ENCODE measurements at places on chromosomes 16 and 17. TPM values are rescaled to one million over a fixed set of nuclear protein-coding genes. Genes with fewer than 3 reads are reported as not detected.

The HOXB1 gene
- not detected for total RNA-seq

DNA sequence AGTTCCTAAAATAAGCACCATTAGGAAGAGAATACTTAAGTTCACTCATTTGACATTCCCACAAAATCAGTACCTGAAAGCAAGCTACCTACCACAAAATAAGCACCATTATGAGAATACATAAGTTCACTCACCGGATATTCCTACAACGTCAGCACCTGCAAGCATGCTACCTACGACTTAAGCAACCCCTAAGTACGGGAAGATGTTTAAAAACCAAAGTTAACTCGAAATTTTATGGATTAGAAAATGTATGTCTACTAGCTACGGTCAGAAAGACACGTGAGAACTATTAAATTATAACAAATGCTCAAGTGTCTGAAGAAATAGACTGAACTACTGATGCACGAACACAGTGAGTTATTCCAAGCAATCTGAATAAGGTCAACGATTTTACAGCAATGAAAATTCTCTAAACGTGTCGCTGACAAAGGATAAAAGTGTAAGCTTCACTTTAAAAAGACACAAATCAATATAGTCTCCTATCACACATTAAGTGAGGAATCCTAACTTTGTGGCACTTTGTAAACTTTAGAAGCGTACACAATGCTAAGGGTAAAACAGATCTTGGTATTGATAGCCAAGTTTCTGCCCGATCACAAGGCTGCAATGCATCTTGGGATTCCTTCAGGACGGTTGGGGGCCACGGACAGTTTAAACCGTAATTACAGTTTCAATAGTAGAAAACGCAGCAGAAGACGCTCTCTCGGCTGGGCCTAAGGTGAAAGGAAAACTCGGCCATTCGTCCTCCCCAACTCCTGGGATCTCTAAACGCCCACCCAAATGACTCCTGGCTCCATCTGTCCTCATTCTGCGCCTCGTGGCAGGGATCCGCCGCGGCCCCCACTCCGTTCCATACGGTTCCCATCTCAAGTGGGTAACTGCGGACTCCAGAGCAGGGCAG lies 1.3 kb downstream of the GSPT1 start:
- H3K4me1 ChIP-seq: peaks cover 51% of the 10 kb centered on the region
- H3K27ac ChIP-seq: peak overlapping the region; percentile 92
- peak overlapping the region; percentile 95 for H3K4me3 ChIP-seq

- H3K27me3 ChIP-seq: no peaks in the 10 kb centered on the region
- no peak for DNase-seq
- no peak overlapping the region for H3K4me3 ChIP-seq
- no peaks in the 10 kb centered on the region for H3K4me1 ChIP-seq
Observed at GRCh38 chr17:65973237-65973636, 218.7 kb downstream of the CEP112 start.

The ARL4D gene
- 26.0 TPM for total RNA-seq

The KRT14 gene
- total RNA-seq: 0.32 TPM

DNA sequence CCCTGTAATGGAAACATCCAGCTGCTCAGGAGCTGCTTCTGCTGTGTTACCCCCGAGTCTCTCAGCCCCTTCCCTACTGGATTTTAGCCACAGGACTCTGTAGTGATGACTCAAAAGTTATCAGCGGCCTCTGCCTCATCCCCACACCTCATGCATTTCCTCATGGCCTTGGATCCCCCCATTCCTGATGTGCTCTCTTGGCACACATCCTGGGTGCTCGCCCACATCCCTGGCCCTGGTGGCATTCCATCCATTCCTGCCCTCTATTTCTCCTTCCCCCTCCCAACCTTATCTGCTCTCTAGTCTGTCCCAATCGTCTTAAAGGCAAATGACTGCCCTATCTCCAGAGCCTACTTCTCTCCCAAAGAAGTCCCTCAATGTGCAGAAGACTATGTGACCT lies 24.6 kb downstream of the MARF1 start:
- H3K36me3 ChIP-seq: peaks cover 58% of the 10 kb centered on the region
- no peaks in the 10 kb centered on the region for H3K27me3 ChIP-seq
- peak; percentile 56 for DNase-seq

GRCh38 chr17:57478478-57479250 lies 222.3 kb downstream of the MSI2 start:
- H3K36me3 ChIP-seq: peaks cover 7% of the 10 kb centered on the region
- H3K27ac ChIP-seq: no peak overlapping the region

DNA sequence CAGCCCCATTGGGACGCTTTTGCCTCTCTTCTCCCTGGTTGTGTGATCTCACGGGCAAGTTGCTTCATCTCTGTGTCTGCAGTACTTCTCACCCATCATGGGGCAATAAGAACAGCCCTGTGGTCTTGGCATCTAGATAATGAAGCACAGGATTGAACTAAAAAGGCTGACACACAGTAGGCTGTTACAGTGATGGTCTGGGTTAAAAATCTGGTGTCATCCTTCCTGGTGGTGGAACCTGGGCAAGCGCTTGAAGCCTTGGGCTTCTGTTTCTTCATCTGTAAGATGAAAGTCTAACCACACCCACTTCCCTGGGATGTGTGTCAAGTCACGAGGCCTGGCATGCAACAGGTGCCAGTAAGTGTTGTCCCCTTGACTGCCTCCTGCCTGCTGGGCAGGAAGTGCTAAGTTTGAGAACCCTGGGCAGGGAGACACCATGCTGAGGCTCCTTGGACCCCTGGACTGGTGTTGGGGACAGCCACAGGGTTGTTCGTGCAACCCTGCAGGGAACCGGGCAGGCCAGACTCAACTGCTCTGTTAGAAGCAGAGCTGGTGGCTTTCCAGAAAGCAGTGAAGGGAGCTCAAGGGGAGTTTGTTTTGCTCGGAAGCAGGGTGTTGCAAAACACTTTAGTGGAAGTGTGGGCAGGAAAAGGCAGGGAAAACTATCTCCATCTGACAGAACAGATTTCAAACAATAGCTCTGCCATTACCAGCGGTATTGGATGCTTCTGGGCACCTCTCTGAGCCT lies 5.9 kb upstream of the MAP2K3 start:
- no peak overlapping the region for H3K27ac ChIP-seq
- peaks cover 2% of the 10 kb centered on the region for H3K27me3 ChIP-seq
- no peak overlapping the region for H3K4me3 ChIP-seq
- peaks cover 62% of the 10 kb centered on the region for H3K4me1 ChIP-seq

DNA sequence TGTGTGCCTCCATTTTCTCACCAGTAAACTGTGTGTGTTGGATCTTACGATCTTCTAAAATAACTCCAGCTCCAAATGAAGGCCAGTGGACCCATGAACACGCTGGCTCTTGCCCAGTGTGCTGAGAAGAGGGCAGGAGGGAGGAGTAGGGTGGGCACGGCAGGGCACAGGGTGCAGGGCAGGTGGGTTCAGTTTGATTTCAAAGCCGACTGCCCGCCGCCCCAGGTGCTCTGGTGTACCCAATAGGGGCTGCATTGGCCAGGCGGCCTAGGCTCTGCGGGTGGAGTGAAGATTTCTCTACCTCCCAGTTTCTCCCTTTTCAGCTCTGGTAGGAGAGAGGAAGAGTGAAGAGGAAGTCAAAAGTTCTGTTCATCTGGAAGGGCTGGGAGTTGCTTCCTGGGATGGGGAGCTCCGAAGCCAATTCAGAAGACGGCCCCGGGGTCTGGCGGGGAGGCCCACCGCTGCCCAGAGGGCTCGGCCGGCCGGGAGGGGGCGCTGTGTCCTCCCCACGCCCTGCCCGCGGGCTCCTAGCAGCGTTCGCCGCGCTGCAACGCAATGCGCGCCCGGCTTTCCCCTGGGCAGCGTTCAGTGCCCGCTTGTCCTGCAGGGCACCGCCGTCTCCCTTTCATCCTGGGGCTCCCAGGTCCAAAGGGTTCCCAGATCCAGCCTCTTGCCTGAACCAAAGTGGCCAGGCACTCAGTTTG lies 1.1 kb upstream of the CRHR1 start:
- no peak overlapping the region for H3K27ac ChIP-seq
- DNase-seq: no peak
- no peaks in the 10 kb centered on the region for H3K4me1 ChIP-seq
- H3K36me3 ChIP-seq: no peaks in the 10 kb centered on the region
- peaks cover 52% of the 10 kb centered on the region for H3K27me3 ChIP-seq

- H3K36me3 ChIP-seq: peaks cover 42% of the 10 kb centered on the region
- no peak overlapping the region for H3K4me3 ChIP-seq
- DNase-seq: no peak
- H3K27me3 ChIP-seq: peaks cover 3% of the 10 kb centered on the region
- H3K4me1 ChIP-seq: peaks cover 6% of the 10 kb centered on the region
Observed at GRCh38 chr17:82815354-82815753, 24.5 kb downstream of the ZNF750 start.

GRCh38 chr17:57110152-57110542 lies 25.1 kb downstream of the AKAP1 start:
- H3K27ac ChIP-seq: no peak overlapping the region
- no peak for DNase-seq
- H3K27me3 ChIP-seq: no peaks in the 10 kb centered on the region
- no peaks in the 10 kb centered on the region for H3K36me3 ChIP-seq
- peaks cover 30% of the 10 kb centered on the region for H3K4me1 ChIP-seq
- H3K4me3 ChIP-seq: no peak overlapping the region

GRCh38 chr16:84773312-84773711 lies 46.5 kb upstream of the CRISPLD2 start:
- peaks cover 38% of the 10 kb centered on the region for H3K36me3 ChIP-seq
- peaks cover 16% of the 10 kb centered on the region for H3K4me1 ChIP-seq
- DNase-seq: no peak

DNA sequence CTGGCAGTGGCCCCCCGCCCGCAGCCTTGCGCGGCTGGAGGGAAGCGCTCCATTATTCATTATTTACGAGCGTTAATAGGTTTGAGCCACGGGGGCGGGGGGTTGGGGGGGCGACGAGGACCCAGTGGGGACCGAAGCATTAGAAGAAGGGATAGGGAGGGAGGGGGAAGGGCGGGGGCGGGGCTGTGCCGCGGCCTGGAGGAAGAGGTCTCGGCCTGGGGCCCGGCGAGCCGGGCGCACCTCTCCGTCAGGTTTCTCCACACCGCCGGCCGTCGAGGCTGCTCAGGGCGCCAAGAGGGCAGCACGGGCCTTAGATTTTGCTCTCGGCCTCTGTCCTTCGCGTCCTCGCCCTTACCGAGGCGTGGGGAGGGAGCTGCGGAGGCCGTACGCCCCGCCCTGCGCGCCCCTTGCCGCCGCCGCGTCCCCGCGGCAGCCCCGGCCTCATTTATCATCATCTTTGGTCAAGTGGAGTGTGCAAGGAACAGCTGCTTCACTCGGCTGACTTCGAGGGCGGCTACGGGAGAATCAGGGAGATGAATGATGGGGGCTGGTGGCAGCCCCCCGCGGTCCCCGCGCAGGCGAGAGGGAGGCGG lies 54.2 kb downstream of the SREBF1 start:
- H3K27me3 ChIP-seq: peaks cover 4% of the 10 kb centered on the region
- no peak overlapping the region for H3K27ac ChIP-seq
- H3K4me1 ChIP-seq: peaks cover 37% of the 10 kb centered on the region
- peak overlapping the region; percentile 71 for H3K4me3 ChIP-seq
- no peaks in the 10 kb centered on the region for H3K36me3 ChIP-seq
- no peak for DNase-seq

- no peak overlapping the region for H3K4me3 ChIP-seq
- DNase-seq: no peak
- no peaks in the 10 kb centered on the region for H3K36me3 ChIP-seq
- H3K4me1 ChIP-seq: peaks cover 28% of the 10 kb centered on the region
- H3K27me3 ChIP-seq: peaks cover 9% of the 10 kb centered on the region
Observed at GRCh38 chr17:65097110-65097509, 40.1 kb upstream of the RGS9 start.

The KSR1 gene
- 2.5 TPM for total RNA-seq

DNA sequence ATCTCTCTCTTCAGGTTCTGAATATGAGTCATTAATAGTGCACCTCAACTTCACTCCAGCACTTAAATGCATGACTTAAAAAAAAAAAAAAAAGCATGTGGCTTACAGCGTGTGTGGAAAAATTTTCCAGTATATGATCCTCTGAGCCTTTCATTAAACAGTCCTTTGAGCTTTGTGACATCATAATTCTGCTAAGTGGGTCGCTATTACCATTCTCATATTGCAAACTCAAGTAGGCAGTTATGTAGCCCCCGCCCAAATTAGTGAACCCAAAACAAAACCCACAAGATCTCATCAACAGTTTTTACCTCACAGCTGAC lies 672 bp downstream of the CMTR2 start:
- H3K27me3 ChIP-seq: no peaks in the 10 kb centered on the region
- H3K27ac ChIP-seq: peak overlapping the region; percentile 86
- no peak for DNase-seq
- H3K36me3 ChIP-seq: peaks cover 14% of the 10 kb centered on the region
- H3K4me1 ChIP-seq: peaks cover 13% of the 10 kb centered on the region

DNA sequence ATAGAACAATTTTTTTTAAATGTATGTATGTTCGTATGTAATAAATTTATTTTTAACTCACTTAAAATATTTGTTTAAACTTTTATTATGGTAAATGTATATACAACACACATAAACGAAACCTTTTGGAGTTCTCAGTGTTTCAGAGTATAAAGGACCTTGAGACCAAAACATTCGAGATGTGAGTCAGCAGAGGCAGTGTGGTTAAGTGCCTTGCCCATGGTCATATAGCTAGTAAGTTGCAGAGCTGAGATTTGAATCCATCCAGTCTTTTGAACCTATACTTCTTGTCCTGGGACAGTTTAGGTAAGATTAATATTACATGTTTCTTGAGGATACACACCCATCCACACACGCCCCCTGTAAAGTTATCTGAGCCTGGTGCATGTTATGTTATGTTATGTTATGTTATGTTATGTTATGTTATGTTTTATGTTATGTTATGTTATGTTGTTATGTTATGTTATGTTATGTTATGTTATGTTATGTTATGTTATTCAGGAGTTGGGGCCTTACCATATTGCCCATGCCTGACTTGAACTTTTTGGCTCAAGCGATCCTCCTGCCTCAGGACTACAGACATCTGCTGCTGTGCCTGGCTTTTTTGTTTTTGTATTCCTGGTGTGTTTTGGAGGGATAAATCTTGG lies 41.8 kb downstream of the TNRC6A start:
- no peaks in the 10 kb centered on the region for H3K27me3 ChIP-seq
- peak; percentile 27 for DNase-seq
- no peak overlapping the region for H3K27ac ChIP-seq

The EXOC3L1 gene
- total RNA-seq: 0.29 TPM

- no peaks in the 10 kb centered on the region for H3K4me1 ChIP-seq
- DNase-seq: no peak
- peaks cover 16% of the 10 kb centered on the region for H3K27me3 ChIP-seq
- no peak overlapping the region for H3K27ac ChIP-seq
- no peaks in the 10 kb centered on the region for H3K36me3 ChIP-seq
- H3K4me3 ChIP-seq: no peak overlapping the region
Observed at GRCh38 chr17:76191896-76192295, 48.4 kb downstream of the RNF157 start.

- H3K27ac ChIP-seq: no peak overlapping the region
- DNase-seq: no peak
- H3K36me3 ChIP-seq: peaks cover 5% of the 10 kb centered on the region
Observed at GRCh38 chr17:2363851-2364762, 26.8 kb downstream of the SGSM2 start.

DNA sequence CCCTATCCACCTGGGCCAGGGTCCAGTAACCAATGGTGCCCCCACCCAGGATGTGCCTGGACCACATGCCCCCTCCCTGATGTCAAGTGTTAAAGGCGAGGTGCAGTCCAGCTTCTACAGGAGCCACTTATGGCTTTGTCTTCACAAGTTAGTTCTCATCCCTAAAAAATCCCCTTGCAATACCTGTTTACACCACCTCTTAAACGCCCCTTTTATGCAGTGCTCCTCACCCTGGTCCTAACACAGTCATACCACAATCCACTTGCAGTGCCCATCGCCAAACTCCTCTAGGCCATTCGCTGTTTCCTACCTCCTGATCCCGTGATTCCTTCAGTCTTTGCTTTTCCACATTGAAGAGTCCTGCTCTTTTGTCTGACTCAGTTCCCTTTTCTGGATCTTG lies 7.1 kb downstream of the GLYR1 start:
- H3K4me3 ChIP-seq: no peak overlapping the region
- no peak for DNase-seq
- H3K36me3 ChIP-seq: peaks cover 27% of the 10 kb centered on the region
- H3K4me1 ChIP-seq: no peaks in the 10 kb centered on the region
